ENCODE measurements at places on chromosomes 7 and 10.

DNA sequence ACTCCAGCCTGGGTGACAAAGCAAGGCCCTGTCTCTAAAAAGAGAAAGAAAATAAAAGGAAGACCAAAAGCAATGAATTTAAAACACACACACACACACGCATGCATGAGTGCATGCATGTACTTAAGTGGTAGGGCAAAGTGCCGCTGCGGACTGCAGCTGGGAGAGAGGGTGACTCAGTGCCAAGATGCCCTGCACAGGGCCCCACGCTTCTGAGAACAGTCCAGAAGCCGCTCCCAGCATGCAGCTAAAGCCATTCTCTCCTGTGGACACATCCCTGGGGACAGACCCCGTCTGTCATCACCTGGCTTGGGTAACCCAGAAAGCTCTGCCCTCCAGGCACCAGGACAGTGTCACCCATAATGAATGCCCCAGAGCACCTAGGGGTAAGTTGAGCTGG, 61.0 kb upstream of the MYL10 start:
- DNase-seq, result no peak

DNA sequence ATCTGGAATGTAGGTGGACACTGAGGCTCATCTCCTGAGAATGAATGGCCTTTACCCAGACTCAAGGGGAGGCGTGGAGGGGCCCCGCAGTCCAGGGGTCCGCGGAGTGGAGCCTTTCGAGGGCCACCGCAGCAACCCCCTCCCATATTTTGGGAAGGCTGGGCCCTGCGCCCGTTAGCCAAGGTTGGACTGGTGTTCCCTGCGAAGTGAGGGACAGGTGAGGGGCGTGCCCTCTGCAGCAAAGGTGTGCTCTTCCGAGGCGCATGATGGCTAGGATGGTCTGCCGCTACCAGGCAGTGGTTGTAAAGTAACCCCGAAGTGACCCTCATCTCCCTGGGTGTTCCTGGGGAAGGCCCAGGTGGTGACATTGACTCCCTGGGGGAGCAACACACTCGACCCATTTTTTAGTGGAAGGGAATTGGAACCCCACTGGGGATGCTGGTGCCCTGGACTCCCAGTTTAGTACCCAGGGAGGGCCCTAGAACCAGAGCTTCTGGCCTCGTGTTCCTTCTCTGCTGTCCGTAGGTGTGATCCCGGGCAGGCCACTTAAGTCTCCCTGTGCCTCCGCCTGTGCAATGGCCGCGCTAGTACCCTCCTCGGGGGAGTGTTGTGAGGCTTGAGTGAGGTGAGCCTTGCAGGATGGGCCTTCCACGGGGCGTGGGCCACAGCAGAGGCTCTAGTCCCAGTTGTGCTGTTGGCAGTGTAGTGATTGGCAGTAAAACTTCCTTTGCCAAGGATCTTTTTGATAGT, 779 bp downstream of the FAM241B start:
- no peak for DNase-seq

- no peak for DNase-seq
These were observed 30.7 kb downstream of the TECTB start for GRCh38 chr10:112313911-112314310.

- DNase-seq, result no peak
These were observed 119.0 kb downstream of the LMBR1 start for GRCh38 chr7:156773966-156774365.

- DNase-seq, result peak; percentile 13
These were observed 73.8 kb downstream of the OAT start for GRCh38 chr10:124344931-124345330.

GRCh38 chr10:117327262-117327661, 48.0 kb downstream of the PDZD8 start:
- DNase-seq, result peak; percentile 30

GRCh38 chr7:117157241-117158209, 165.3 kb downstream of the WNT2 start:
- DNase-seq, result no peak

DNA sequence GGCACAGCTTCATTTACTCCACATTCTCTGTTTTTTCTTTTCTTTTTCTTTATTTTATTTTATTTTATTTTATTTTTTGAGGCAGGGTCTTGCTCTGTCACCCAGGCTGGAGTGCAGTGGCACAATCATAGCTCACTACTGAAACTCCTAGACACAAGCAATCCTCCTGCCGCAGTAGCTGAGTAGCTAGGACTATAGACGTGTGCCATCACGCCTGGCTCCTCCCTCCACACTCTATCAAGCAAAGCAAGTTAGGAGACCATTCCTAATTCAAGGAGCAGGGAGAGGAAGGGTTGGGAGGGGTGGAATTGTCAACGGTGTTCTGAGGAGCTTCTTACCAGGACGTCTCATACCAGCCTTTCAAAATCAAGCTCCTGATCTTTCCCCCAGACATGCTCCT, 52.4 kb downstream of the OAT start:
- no peak for DNase-seq

DNA sequence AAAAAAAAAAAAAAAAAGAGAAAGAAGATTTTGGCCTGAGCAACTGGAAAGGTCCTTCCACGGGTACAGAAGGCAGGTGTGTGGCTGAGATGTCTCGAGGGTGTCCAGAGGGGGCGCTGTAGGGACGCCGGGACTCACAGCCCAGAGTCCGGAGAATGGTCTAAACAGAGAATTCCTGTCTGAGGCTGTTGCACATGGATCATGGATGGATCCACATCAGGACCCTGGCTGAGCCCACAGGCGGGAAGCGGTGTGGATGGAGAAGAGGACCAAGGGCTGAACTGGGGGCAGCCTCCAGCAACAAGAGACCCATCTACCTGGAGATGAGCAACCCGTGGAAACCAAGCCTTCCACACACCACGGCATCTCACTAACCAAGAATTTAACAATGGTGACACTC, 55.0 kb downstream of the PKD1L1 start:
- DNase-seq, result no peak

GRCh38 chr7:55548295-55548731, 24.0 kb downstream of the VOPP1 start:
- DNase-seq, result no peak

- no peak for DNase-seq
These were observed 23.8 kb upstream of the AHR start for GRCh38 chr7:17274551-17275245.

- peak; percentile 62 for DNase-seq
These were observed 140.4 kb upstream of the AUTS2 start for GRCh38 chr7:69457595-69458504.

- no peak for DNase-seq
These were observed 16.2 kb downstream of the CSTF2T start for GRCh38 chr10:51683031-51683691.

DNA sequence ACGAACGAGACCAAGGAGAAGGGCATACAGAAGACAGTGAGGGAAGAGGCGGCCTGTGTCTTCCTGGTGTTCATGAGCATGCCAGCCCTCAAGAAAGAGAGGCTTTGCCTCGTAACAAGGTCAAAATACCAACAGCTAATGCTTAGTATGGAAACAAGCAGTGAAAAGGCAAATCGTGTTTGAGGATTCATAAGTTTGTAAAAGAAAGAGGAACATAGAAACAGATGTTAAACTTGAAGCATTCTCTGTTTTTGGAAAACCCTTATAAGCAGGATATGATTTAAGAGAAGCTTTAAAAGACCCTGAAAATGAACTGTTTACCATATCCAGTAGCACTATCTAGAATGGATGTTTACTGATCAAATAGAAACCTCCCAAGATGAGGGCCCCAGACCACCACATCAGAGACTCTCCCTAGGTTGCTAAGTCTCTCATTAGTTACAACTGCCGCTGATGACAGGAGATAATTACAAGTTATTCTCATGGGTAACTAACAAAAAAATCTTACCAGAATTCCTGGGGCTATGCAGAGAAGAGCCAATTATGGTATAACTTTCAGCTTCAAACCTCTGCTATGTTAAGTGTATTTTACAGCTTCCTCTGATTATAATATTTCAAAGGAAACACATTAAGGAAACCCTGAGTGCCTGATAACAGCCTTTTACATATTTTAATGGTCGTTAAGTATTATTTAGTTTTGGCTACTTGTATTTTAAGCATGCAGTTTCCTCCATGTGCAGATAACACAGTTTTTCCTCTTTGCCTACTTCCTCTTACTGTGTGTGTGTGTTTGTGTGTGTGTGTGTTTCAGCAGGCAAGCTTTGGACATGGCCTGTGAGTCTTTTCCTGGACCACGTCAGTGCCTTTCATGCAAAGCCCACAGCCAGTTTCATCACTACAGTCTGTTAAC, 17.9 kb downstream of the JCAD start:
- no peak for DNase-seq

DNA sequence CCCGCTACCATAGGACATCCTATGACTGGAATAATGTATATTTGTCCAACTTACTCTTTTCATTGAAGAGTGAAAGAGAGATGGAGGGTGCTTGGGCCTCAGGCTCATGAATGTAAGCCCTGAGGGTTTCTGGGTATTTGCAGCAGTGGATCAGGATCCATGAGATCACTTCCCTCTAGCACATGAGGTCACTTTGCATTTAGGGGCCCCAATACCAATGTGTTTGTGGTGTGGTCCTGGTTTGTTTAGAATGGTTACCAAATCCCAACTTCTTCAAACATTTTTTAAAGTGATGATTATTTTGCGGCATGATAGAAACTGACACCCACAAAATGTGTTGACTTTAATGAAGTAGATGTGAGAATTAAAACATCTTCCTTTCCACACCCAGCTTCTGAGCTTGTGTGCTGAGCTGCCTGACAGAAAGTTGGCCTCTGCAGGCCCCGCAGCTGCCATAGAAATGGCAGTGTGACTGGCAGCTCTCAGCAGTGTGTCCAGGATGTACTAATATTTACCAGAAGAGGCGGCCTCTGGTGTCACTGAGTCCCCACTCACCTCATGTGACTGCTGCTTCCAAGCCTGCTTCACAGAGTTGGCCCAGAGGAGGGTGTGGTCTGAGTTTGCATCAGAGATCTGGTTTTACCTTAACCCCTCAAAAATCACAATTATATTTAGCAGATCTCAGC, 447.6 kb upstream of the NPVF start:
- peak; percentile 73 for DNase-seq

DNA sequence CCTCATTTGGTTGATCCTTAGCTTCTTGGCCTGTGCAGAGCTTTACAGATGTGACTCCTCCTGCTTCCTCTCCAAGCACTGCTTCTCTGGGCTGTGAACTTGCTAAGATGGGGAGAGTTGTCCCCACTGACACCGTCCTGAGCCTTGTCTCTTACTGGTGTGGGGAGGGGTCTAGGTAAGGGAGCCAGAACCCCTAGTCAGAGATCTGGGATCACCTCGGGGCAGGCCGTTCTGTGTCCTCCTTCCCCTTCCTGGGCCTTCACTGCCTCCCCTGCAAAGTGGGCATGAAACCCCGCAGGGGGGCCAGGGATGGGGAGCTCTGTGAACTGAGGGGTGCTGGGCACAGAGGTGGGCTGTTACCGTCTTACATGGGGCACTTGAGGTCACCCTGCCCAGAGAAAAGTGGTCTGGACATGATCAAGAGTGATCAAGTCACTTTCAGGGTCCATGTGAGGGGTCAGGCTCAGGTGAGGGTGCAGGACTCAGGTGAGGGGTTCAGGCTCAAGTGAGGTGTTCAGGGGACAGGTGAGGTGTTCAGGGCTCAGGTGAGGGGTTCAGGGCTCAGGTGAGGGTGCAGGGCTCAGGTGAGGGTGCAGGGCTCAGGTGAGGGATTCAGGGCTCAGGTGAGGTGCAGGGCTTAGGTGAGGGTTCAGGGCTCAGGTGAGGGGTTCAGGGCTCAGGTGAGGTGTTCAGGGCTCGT, 86.2 kb downstream of the ADCY1 start:
- no peak for DNase-seq

DNA sequence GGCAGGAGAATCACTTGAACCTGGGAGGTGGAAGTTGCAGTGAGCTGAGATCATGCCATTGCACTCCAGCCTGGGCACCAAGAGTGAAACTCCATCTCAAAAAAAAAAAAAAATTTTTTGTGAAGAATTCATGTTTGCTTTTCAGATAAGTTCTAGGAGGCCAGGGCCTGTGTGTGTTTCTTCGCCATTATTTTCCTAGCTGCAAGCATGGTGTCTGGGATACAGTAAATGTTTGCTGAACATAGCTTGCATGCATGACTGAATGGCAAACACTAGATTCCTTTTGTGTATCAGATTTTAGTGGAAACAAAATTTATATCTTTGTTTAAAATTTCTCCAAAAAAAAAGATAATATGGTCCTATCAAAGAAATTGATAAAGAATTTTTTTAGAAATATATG, 9.7 kb upstream of the MACC1 start:
- peak; percentile 44 for DNase-seq

GRCh38 chr7:104653825-104654401, 325.5 kb downstream of the LHFPL3 start:
- DNase-seq, result no peak

DNA sequence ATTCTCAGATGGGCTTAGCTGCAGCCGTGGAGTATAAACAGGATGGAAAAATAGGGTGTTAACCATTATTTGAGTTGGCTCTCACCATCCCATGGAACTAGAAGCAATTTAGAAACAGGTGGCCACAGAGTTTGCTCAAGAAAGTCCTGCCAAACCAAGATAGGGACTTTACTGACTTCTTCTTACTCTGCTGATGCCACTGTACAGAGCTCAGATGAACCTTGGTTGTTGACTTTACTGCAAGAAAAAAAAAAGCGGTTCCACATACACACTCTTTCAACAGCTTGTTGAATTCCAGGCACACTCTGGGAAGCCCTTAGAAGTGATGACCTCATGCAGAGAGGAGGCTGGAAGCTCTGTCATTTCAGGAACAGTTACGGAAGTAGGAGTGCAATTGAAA, 753.4 kb downstream of the NRG3 start:
- no peak for DNase-seq

- no peak for DNase-seq
These were observed 234.1 kb upstream of the KIAA1217 start for GRCh38 chr10:23974746-23975272.

DNA sequence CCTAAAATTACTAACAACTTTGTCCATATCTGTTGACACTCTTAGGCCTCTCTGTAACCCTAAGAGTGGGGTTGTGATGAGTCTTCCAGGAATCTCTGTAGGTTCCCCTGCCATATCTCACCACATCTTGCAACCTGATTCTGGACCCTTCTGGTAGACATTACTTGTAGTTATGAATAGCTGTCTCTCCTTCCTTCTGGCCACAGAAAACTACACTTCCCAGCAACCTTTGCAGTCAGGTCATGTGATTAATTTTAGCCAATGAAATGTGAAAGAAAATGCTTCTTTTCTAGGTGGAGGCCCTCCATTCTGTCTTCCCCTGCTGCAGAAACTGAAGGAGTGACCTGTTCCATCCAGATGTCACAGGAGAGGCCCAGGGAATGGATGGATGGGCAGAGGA, 147.6 kb upstream of the AOAH start:
- DNase-seq, result no peak

DNA sequence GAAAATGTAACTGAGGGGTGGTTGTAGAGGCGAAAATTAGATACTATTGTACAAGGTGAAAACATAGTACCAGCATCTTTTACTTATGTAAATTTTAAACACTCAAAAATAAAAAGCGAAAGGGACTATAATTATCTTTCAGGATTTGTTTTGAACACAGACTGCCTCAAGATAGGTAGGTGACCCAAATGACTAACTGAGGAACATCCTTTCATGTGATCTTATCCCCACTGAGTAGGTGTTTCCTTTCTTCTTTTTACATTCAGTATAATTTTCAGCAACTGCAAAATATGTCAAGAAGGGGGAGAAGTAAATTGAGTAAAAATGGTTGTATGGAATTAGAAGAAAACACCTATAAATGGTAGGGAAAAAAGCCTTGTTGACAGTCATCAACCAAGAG, 236.7 kb downstream of the PHF14 start:
- no peak for DNase-seq

GRCh38 chr7:129401967-129402860, 32.0 kb upstream of the STRIP2 start:
- DNase-seq, result no peak

GRCh38 chr7:70566671-70567070, 565.3 kb upstream of the GALNT17 start:
- no peak for DNase-seq

All from NCI-H146 (cell line).